Panc1 (cell line): ENCODE measurements at places on chromosomes 6 and 20. TPM values are rescaled to one million over a fixed set of nuclear protein-coding genes. Genes with fewer than 3 reads are reported as not detected.

DNA sequence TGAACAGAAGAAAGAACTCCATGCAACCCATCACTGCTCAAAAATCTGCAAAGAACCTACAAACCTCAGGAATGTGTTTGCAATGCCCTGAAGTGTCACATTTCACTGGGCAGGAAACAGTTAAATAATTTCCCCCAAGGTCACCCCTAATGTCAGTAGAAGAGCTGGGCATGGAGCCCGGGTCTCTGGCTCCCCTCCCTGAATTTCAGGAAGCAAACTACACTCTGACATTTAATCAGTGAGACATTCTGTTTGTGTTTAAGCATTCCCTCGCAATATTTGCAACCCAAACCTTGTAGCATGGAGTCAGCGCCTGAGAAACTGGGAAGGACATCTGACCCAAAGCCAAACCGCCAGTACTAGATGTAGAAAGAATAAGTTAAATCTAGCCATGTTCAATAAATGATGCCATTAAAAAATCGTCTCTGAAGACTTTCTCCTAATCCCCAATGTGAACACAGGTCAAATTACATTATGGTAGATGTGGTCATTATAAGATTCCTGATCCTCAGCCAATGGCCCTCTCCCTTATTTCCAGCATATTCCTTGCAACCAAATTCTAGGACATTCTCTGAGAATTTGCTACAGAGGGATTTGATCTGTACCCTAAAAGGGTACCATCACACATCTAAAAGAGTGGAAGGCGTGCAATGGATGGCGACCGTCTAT is 91.2 kb upstream of the ADTRP start:
- H3K4me1 ChIP-seq: no peaks in the 10 kb centered on the region
- no peaks in the 10 kb centered on the region for H3K27me3 ChIP-seq
- no peak overlapping the region for H3K4me3 ChIP-seq
- no peak for DNase-seq

The KHDC1L gene
- not detected for total RNA-seq

The IL17F gene
- not detected for total RNA-seq

The C6orf163 gene
- 1.3 TPM for total RNA-seq

GRCh38 chr6:116387374-116387773 is 16.6 kb downstream of the DSE start:
- DNase-seq: no peak
- no peak overlapping the region for H3K27ac ChIP-seq
- H3K36me3 ChIP-seq: 0 out of 2 replicates have a peak, but pooled peaks cover 2% of the 10 kb centered on the region
- peaks cover 3% of the 10 kb centered on the region; the same call in 1 of the 2 replicates for H3K27me3 ChIP-seq
- no peak overlapping the region for H3K4me3 ChIP-seq

DNA sequence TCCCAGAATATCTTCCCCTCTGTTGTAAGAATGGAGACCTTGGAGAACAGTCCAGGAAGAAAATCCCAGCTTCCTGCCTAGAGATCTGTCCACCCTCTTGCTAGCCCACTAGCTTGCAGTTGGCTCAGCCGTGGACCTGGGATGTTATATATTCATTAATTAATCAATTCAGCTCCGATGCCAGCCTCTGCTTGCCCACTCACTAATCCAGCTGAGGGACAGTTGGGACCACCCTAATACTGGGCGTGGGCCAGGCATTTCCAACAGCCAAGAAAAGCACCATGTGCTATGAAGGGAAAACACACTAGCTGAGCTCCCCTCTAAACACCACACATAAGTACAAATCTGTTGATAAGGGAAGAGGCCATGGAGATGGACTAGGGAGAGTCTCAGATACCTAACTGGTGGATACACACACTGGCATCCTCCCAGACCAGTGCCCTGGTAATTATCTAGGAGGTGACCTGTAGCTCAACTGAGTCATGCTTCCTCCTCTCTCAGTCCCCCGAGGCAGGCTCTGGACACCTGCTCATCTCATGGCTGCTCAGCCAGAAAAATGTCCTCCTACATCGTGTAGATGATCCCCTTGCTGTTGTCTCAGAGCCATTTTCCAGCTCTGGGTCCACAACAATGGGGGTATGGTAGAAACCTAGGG is 78.9 kb downstream of the ANKRD60 start:
- no peak for DNase-seq
- H3K36me3 ChIP-seq: no peaks in the 10 kb centered on the region
- H3K4me3 ChIP-seq: no peak overlapping the region
- no peaks in the 10 kb centered on the region for H3K27me3 ChIP-seq

The RAMACL gene
- 0.13 TPM for total RNA-seq

DNA sequence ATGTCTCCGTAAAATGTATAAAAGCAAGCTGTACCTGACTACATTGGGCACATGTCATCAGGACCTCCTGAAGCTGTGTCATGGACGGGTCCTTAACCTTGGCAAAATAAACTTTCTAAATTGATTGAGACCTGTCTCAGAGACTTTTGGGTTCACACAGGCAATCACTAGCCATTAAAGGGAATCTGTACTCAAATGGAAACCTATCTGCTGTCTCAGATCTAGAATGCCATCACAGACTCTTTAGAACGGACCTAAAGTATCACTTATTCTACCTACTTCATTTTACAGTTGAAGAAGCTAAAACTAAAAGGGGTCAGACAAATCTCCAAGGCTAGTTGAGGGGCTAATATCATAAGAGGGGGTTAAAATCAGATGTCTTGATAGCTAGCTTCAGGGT is 11.1 kb downstream of the SAMD3 start:
- no peaks in the 10 kb centered on the region for H3K27me3 ChIP-seq
- no peak overlapping the region for H3K27ac ChIP-seq
- no peak for DNase-seq
- no peak overlapping the region for H3K4me3 ChIP-seq
